ENCODE measurements at places on chromosomes 6 and 20.

GRCh38 chr6:142545147-142545546 is 243.3 kb downstream of the ADGRG6 start:
- DNase-seq: no peak

GRCh38 chr6:80642452-80642851 is 536.0 kb downstream of the BCKDHB start:
- no peak for DNase-seq

DNA sequence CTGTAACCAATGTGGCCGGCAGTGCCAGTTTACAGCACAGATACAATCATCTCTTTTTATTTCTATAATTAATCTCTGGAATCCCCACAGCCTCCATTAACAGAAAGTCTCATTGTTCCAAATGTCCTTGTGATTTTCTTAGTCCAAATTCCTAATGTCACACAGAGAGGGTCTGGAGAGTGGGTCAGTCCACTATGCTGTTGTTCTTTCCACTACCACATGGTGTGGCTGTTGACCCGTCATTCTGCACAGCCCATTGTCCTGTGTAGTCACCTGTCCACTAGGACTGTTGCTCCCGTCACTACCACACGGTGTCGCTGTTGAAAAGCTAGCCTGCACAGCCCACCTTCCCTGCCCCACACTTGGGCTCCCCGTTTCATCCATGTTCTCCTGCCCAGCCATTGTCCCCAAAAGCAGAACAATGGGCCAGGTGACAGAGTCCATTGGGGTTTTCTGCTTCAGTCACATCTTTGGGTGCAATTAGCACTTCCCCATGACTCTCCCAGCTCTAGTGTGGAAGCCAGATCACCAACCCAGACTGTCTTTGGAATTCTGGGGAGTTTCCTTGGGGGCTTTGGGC is 8.6 kb upstream of the LBP start:
- no peak for DNase-seq

DNA sequence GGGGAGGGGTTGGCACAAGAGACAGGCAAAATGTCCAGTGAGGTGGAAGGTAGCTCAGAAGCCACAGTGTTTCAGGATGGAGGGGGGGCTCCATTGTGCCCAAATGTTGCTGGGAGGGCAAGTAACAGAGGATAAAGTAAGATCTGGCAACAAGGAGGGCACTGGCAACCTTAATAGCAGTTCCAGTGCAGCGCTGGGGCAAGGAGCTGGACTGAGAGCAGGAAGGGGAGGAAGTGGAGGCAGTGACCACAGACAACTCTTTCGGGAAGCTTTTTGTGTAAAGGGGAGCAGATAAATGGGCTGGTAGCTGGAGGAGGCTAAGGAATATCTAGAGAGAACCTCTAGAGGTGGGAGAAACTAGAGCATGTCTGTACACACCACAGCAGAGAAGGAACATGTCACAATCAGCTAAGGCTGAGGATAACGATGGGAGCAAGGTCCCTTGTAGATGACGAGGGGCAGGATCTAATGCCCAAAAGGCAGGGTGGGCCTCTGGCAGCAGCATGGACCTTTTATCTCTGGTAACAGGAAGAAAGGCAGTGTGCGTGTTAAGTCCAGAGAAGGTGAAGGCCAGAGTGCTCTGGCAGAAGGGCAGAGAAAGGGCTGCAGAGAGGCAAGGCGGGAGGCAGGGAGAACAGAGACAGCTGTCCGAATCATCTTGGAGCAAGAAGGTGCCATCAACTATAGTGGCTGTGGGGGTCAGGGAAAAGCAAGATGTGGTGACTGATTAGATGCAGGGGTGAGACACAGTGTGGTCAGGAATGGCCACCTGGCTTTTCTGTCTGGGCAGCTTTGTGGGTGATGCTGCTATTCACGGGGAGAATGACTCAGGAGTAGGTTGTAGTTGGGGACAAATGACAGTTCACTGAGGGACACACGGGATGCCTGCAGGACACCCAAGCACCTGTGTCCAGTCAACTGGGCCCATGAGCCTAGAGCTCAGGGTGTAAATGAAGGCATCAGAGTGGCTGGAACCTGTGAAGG is 17.4 kb downstream of the TMEM242 start:
- DNase-seq: no peak

GRCh38 chr6:5521322-5521721 is 260.0 kb downstream of the FARS2 start:
- DNase-seq: no peak

- no peak for DNase-seq
Measured at GRCh38 chr6:127332383-127332961, 10.9 kb downstream of the ECHDC1 start.
